Naive B cell (primary cell): ENCODE measurements at places on chromosomes 2 and 18. TPM values are rescaled to one million over a fixed set of nuclear protein-coding genes. Genes with fewer than 3 reads are reported as not detected.
A peak's percentile ranks its signal among the peaks of the same experiment; 100 is the strongest.

GRCh38 chr18:70284976-70285620 is 3.7 kb upstream of the SOCS6 start:
- no peak for DNase-seq

DNA sequence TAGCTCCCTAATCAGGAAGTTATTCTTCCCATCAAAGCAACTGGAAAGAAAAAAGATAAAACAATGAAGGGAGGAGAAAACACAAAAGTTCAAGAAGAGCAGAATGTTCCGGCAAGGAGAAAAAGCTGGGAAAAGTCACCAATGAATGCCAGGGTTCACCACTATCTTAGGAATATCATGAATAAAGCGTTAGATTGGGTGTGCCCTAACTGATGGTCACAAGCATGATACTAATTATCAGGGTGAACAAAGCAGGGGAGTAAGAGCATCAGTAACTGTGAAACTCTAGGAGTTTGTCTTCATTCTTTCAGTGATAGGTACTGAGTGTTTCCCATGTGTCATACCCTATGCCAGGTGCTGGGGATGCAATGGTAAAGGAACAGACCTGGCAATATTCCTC is 115.5 kb downstream of the ABCA12 start:
- DNase-seq, result no peak

METTL21A gene
- 97.9 TPM for polyA plus RNA-seq

- peak; percentile 22 for DNase-seq
Measured at GRCh38 chr2:206443735-206444527, 599 bp downstream of the ADAM23 start.

DNA sequence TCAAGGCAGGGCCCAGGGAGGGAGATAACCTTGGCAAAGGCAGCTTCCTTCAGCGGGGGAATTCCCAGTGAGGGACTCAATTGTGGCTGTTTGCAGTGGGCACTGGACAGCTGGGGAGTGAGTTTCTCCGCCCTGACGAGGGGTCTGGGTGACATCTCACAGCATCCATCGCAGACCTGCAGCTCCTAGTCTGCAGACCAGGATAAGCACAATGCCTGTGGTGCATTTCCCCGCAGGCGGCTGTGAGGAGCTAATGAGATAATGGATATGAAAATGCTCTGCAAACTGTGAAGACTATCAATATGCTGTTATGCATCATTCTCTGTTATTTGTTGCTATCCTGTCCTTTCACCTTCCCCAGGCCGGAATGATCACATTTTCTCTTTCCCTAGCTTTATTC is 30.0 kb upstream of the CYP1B1 start:
- DNase-seq, result no peak

DNA sequence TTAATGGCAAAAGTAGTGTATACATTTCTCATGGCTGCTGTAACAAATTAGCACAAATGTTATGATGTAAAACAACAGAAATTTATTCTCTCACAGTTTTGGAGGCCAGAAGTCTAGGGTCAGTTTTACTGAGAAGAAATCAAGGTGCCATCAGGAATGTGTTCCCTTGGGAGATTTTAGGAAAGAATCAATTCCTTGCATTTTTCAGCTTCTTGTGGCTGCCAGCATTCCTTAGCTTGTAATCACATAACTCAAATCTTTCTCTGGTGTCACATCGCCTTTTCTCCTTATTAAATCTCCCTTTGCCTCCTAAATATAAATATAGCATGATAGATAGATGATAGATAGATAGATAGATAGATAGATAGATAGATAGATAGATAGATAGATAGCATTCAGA is 307.0 kb upstream of the REG3G start:
- no peak for DNase-seq

DNA sequence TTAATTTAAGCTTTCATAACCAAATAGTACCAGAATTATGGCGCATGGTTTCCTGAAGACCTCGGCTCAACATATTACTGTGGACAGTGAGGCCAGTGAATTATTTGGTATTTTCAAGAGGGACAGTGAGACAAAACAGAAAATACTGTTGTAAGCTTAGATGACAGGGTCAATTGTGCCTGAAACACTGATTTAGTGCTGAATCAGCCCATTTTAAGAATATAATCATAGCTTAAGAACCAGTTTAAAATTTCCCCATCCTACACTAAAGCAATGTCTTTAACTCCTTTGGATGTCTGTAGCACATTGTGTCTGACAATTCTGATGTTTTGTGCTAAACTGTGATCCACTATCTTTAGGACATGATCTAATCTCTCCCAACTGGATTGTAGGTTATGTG is 4.6 kb downstream of the ITGA6 start:
- DNase-seq, result no peak

DNA sequence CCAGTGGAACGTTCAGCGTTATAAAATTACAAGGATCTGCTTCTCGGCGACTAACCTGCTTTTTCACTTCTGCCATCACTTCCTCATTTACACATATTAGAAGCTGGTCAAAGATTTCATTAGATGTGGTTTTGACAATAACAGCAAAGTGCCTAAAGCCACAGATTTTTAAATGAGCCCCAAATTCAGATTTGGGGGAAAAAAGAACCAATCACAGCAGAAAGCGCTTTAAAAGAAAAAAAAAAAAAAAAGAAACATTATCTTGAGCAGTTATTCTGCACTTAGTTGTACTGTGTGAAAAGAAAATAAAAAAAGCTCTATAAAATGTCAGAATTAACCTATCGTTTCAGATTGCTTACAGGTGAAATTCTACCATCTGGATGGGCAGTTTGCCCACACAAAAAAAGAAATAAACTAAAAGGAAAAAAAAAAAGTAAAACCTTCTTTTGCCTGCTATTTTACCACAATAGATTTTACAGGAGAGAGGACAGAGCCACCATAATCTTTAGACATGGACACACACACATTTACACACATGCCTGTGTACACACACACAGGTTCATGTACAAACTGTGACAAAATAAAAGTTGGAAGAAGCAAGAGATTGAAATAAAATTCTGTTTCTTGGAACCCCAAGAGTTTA is 167.2 kb downstream of the TCF4 start:
- peak; percentile 54 for DNase-seq

DNA sequence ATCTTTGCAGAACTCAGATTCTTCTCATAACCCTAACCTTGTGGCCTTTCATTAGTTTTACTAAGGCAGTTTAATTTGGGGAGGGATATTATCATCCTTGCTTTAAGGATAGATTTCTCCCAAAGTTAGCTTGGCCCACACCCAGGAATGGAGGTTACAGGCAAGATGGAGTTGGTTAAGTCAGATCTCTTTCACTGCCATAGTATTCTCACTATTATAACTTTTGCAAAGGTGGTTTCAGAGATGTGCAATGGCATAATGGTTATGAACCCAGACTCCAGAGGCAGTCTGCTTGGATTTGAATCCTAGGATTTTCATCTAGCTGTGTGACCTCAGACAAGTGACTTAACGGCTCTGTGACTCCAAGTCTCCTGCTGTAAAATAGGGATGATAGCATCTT is 48.7 kb upstream of the NDUFV2 start:
- no peak for DNase-seq

GRCh38 chr2:98731041-98731893 is at the start of gene MGAT4A:
TSS of gene MGAT4A (minus strand) at chr2:98731132. CDS start at chr2:98726332, 4,800 bp downstream.
- peak; percentile 79 for DNase-seq

- no peak for DNase-seq
Measured at GRCh38 chr2:240324312-240325015, 111.0 kb upstream of the GPC1 start.

DNA sequence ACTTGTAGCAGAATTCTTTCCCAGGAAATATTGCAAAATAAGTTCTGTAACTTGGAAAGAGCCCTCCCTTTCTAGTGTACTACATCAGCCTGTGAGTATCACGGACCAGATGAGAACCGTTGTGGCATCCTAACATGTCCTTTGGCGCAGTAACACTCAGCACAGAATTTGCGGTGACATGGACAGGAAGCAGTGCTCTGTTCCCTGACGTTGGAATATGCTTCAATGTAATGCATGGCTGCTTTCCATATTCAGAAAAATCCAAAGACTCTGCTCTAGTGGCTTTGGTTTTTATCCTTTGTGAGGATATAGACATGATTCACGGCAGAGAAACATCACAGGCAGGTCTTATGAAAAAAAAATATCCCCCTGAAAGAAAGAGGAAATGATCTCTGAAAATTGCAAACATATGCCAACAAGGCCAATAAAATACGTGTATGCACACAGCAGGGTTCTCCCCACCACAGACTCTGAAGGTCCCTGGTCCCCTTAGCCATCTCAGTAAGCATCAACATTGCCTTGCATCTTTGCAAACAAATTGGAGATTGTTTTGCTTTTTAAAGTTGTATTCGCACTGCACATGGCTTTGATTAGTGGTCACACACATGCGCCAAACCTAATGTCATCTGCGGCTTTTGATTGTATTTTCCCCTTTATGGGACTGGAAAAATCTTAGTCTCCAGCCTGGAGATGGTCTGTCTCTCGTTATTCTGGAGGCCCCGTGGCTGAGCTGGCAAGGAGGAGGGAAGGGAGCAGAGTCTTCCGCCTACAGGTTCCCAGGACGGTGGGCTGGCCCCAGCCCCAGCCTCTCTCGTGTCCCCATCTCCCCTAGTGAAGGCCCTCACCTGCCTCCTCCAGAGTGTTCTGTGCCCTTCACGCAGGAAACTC is 122.9 kb downstream of the COPS8 start:
- no peak for DNase-seq

PXDN gene
- polyA plus RNA-seq, result not detected

- DNase-seq, result no peak
Measured at GRCh38 chr2:100802066-100802465, 17.9 kb upstream of the NPAS2 start.

ANKRD30B gene
- polyA plus RNA-seq, result not detected

FAM237A gene
- polyA plus RNA-seq, result not detected

SIGLEC15 gene
- polyA plus RNA-seq, result not detected

- DNase-seq, result no peak
Measured at GRCh38 chr2:144643537-144644336, 123.8 kb upstream of the ZEB2 start.

- peak; percentile 71 for DNase-seq
Measured at GRCh38 chr2:27370816-27371620, 602 bp downstream of the SNX17 start.

CYP26B1 gene
- not detected for polyA plus RNA-seq

- DNase-seq, result no peak
Measured at GRCh38 chr2:14520385-14520945, 112.1 kb upstream of the LRATD1 start.

DNA sequence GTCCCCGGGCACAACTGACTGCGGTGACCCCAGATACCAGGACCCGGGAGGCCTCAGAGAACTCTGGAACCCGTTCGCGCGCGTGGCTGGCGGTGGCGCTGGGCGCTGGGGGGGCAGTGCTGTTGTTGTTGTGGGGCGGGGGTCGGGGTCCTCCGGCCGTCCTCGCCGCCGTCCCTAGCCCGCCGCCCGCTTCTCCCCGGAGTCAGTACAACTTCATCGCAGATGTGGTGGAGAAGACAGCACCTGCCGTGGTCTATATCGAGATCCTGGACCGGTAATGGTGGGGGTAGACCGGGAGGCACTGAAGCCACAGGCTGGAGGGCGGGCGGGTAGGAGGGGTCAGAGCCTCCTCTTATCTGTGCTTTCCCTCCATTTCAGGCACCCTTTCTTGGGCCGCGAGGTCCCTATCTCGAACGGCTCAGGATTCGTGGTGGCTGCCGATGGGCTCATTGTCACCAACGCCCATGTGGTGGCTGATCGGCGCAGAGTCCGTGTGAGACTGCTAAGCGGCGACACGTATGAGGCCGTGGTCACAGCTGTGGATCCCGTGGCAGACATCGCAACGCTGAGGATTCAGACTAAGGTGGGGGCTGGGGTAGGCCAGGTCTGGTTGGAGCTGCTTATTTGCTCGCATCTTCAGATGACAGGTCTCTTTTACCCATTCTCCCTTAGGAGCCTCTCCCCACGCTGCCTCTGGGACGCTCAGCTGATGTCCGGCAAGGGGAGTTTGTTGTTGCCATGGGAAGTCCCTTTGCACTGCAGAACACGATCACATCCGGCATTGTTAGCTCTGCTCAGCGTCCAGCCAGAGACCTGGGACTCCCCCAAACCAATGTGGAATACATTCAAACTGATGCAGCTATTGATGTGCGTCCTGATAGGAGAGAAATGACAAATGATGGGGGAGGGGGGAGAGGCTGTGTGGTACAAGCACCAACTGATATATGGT is 780 bp downstream of the HTRA2 start:
- peak; percentile 58 for DNase-seq

CCDC150 gene
- not detected for polyA plus RNA-seq

DNA sequence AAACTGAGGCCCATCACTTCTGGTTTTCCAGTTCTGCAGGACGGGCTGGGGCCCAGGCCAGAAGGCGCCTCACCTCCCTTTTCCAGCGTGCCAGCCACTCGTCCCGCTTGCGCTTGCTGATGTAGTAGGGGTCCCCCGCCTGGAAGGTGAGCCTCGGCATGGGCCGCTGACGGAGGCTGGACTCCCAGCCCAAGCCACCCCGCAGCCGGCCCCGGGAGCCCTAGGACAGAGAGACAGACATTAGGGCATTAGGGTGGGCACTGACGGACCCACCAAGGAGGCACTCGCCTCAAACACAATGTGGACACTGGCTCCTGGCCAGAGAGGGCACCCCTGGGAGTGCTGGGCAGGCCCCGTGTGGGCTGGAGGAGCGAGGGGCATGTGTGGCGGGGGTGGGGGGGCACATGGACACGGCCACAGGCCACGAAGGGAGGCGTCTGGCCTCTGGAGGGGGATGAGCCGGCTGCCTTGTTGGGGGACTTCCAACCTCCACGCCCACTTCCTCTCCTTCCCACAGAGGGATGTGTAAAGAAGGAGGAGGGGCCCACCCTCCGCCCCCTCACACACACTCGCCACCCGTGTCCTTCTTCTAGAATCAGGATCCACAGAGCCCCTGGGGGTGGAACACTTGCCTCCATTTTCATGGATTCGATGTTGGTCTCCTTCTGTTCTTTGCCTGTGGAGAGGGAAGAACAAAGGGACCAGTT is 66.7 kb downstream of the DNMT3A start:
- DNase-seq, result peak; percentile 63

HIBCH gene
- 11.6 TPM for polyA plus RNA-seq
